ENCODE measurements at places on chromosomes 5 and 9. TPM values are rescaled to one million over a fixed set of nuclear protein-coding genes. Genes with fewer than 3 reads are reported as not detected.

Gene ANP32B
- 236 TPM for total RNA-seq

Gene CDH9
- not detected for total RNA-seq

Gene CORO2A
- 3.9 TPM for total RNA-seq

Gene ADAMTS13
- total RNA-seq, result 2.5 TPM

Gene ACTL7A
- total RNA-seq, result not detected

Gene PCDHB15
- total RNA-seq, result not detected

Gene MARCHF11
- not detected for total RNA-seq

Gene LURAP1L
- total RNA-seq, result not detected

Gene NIM1K
- total RNA-seq, result 0.68 TPM

Gene CAPSL
- not detected for total RNA-seq

Gene MAP1B
- 0.07 TPM for total RNA-seq

Gene SH3TC2
- total RNA-seq, result not detected

Gene PCDHGB5
- 0.66 TPM for total RNA-seq

Gene DDX46
- total RNA-seq, result 73.9 TPM

Gene TRPM3
- total RNA-seq, result not detected

Gene FREM1
- 0.02 TPM for total RNA-seq

Gene COL27A1
- 1.2 TPM for total RNA-seq

Gene FAM200C
- total RNA-seq, result 0.51 TPM

Gene ZNF879
- total RNA-seq, result 3.4 TPM

Gene SH3RF2
- 0.34 TPM for total RNA-seq

Gene MLANA
- not detected for total RNA-seq

Gene EPB41L4B
- total RNA-seq, result 0.61 TPM

Gene BAAT
- total RNA-seq, result not detected

Gene CTXN3
- not detected for total RNA-seq

Gene PCA3
- total RNA-seq, result not detected

Gene CDX1
- not detected for total RNA-seq

Gene ECM2
- not detected for total RNA-seq

Gene HTR4
- not detected for total RNA-seq

Gene FAM221B
- total RNA-seq, result not detected

Gene UBE2QL1
- 0.39 TPM for total RNA-seq

Gene KIF4B
- total RNA-seq, result 0.07 TPM

Gene CDKN2A
- total RNA-seq, result 22.9 TPM

Gene TMEM232
- total RNA-seq, result 1.2 TPM

Gene MACROH2A1
- 304 TPM for total RNA-seq

Gene FGFR4
- 1.3 TPM for total RNA-seq

Gene GRIA1
- total RNA-seq, result not detected

Gene CCDC192
- not detected for total RNA-seq

Gene SLC25A48
- total RNA-seq, result not detected

Gene IRX4
- not detected for total RNA-seq

Gene INSL6
- total RNA-seq, result not detected

Gene GPR151
- not detected for total RNA-seq

Gene PAPPA
- total RNA-seq, result not detected

Gene DRD1
- not detected for total RNA-seq

Gene PRRT1B
- not detected for total RNA-seq

Gene PSMB7
- total RNA-seq, result 137 TPM

Gene OR2V1
- not detected for total RNA-seq

Gene OR1Q1
- not detected for total RNA-seq

Gene ARL14EPL
- total RNA-seq, result not detected

Gene C5orf63
- total RNA-seq, result 10.1 TPM

Gene IFNA6
- total RNA-seq, result not detected

Gene NFIB
- 0.05 TPM for total RNA-seq

Gene SLC45A2
- total RNA-seq, result 0.34 TPM
